CD8-positive, alpha-beta memory T cell (primary cell): ENCODE measurements at places on chromosomes 4 and X. TPM values are rescaled to one million over a fixed set of nuclear protein-coding genes. Genes with fewer than 3 reads are reported as not detected.

Gene S100G
- not detected for total RNA-seq

Gene GUF1
- 41.3 TPM for total RNA-seq

Gene GAB3
- total RNA-seq = 6.2 TPM

Gene SCML1
- 1.1 TPM for total RNA-seq

GRCh38 chrX:136198010-136198409 lies 50.7 kb downstream of the FHL1 start:
- no peak for DNase-seq
- no peak overlapping the region for H3K4me3 ChIP-seq
- H3K36me3 ChIP-seq = no peaks in the 10 kb centered on the region
- H3K27ac ChIP-seq = no peak overlapping the region
- H3K27me3 ChIP-seq = no peaks in the 10 kb centered on the region

GRCh38 chr4:37533286-37534033 lies 152.7 kb downstream of the RELL1 start:
- no peak overlapping the region for H3K4me3 ChIP-seq
- H3K36me3 ChIP-seq = no peaks in the 10 kb centered on the region
- H3K27me3 ChIP-seq = no peaks in the 10 kb centered on the region
- DNase-seq = no peak

DNA sequence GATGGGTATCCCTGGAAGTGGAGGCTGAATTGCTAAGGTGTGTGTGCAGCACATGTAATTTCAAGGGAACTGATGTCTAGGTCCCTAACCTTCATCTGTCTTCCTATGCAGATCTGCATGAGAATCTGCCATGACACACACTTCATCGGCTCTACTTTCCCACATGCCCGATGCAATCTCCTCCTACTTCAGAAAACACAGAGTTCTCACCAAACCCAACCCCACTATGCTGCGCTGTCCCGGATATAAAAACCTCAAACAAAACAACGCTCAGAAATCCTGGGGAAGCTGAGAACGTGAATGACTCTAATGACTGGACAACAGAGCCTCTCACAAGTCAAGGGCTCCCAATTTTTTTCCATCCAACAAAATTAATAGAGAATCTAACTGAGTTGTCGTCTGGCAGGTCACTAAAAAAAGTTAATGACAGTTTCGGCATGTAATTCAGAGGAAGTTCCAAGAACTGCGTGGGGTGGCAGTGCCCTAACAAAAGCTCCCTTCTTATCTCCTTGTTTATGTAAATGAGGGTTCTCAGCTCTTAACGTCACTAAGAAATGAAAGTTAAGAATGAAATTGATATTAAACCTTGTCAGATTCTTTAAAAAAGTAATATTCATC lies 39.0 kb downstream of the STX18 start:
- H3K27me3 ChIP-seq = no peaks in the 10 kb centered on the region
- H3K27ac ChIP-seq = no peak overlapping the region
- no peaks in the 10 kb centered on the region for H3K36me3 ChIP-seq
- peaks cover 10% of the 10 kb centered on the region for H3K4me1 ChIP-seq
- DNase-seq = no peak

DNA sequence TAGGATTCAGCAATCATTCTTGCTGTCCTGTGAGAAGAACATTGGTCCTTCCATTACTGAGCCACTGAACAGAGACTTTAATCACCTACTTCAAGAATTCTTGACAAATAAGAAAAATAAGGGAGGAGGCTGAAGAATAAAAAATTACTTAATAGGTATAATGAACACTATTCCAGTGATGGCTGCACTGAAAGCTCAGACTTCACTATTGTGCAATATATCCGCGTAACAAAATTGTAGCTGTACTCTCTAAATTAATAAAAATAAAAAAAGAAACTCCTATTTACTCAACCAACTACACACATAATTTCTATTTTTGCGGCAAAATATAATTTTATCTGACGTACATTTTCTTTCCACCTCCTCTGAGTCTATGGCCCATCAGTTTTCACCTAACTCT lies 2441.0 kb downstream of the PCDH7 start:
- H3K4me1 ChIP-seq = no peaks in the 10 kb centered on the region
- no peak for DNase-seq
- H3K36me3 ChIP-seq = no peaks in the 10 kb centered on the region
- no peaks in the 10 kb centered on the region for H3K27me3 ChIP-seq

DNA sequence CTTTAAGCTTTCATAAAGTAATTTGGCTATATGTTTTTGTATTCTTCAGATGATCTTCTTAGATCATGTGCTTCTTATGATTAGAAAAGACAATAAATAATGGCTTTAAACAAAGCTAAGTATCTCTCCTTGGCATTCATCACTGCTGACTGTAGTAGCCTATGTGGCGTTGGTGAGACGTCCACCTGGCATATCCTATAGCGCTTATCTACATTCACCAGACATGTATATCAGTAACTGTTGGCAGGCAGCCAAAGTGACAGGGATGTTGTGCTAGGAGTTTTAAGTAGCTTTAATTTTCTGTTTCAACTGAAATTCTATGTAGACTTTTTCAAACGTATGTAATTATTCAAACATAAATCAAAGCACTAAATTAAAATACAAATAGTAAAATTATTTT lies 276.4 kb downstream of the IL15 start:
- H3K4me3 ChIP-seq = no peak overlapping the region
- no peak for DNase-seq
- no peaks in the 10 kb centered on the region for H3K27me3 ChIP-seq
- H3K4me1 ChIP-seq = no peaks in the 10 kb centered on the region
- H3K27ac ChIP-seq = no peak overlapping the region

GRCh38 chrX:10032147-10032546 lies 65.0 kb downstream of the CLDN34 start:
- H3K4me3 ChIP-seq = no peak overlapping the region
- H3K27me3 ChIP-seq = no peaks in the 10 kb centered on the region
- no peak for DNase-seq
- H3K4me1 ChIP-seq = no peaks in the 10 kb centered on the region
- H3K36me3 ChIP-seq = no peaks in the 10 kb centered on the region

GRCh38 chrX:123773258-123773988 lies 40.6 kb upstream of the THOC2 start:
- H3K27ac ChIP-seq = no peak overlapping the region
- no peaks in the 10 kb centered on the region for H3K4me1 ChIP-seq
- no peak for DNase-seq
- no peaks in the 10 kb centered on the region for H3K27me3 ChIP-seq
- no peak overlapping the region for H3K4me3 ChIP-seq
- H3K36me3 ChIP-seq = no peaks in the 10 kb centered on the region

- no peaks in the 10 kb centered on the region for H3K27me3 ChIP-seq
- no peak overlapping the region for H3K27ac ChIP-seq
- no peak overlapping the region for H3K4me3 ChIP-seq
- no peak for DNase-seq
- no peaks in the 10 kb centered on the region for H3K36me3 ChIP-seq
These were observed 150.1 kb downstream of the NAA11 start for GRCh38 chr4:79175716-79176115.

GRCh38 chr4:172709376-172709775 lies 459.2 kb upstream of the GALNT7 start:
- H3K4me3 ChIP-seq = no peak overlapping the region
- H3K27me3 ChIP-seq = no peaks in the 10 kb centered on the region
- no peaks in the 10 kb centered on the region for H3K36me3 ChIP-seq
- DNase-seq = no peak
- no peak overlapping the region for H3K27ac ChIP-seq
- no peaks in the 10 kb centered on the region for H3K4me1 ChIP-seq

DNA sequence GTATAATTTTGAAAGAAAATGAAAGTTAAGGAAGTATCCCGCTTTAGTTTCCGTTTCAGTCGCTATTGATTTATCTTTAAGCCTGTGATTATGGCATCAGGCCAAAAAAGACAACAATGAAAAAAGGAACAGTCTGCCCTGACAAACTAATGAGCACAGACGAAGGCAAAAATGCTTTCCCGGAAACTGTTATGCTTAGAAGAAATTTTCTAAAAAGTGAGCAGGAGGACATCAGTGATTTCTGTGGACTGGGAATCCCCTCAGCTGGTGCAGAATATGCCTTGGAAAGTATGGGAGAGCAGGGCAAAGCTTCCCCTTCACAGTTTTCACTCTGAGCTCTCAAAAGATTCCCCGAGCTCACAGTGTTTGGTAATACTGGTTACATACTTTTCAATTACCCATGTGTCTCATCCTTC lies 5.1 kb upstream of the CXCL10 start:
- no peaks in the 10 kb centered on the region for H3K27me3 ChIP-seq
- H3K27ac ChIP-seq = no peak overlapping the region
- H3K4me1 ChIP-seq = peaks cover 10% of the 10 kb centered on the region
- H3K4me3 ChIP-seq = no peak overlapping the region
- no peak for DNase-seq
